ENCODE measurements at places on chromosomes 7 and 10.

DNA sequence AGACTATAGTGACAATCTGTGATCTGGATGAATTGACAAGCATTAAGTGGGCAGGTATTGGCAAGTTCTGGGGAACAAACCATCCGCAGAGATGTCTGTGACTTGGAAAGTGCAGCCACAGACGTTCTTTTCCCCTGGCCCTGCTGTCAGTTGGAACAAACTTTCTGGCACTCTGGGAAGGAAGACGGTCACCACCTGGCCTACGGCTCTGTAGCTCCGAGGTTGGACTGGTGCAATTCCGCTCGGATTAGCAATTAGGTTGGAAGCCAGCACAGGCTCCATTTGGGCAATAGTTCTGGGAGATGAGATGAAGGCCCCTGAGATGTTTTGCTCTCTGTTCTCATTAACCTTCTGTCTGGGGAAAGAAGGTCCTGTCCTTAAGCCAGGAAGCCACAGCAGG is 437.5 kb downstream of the CALN1 start:
- DNase-seq: no peak

DNA sequence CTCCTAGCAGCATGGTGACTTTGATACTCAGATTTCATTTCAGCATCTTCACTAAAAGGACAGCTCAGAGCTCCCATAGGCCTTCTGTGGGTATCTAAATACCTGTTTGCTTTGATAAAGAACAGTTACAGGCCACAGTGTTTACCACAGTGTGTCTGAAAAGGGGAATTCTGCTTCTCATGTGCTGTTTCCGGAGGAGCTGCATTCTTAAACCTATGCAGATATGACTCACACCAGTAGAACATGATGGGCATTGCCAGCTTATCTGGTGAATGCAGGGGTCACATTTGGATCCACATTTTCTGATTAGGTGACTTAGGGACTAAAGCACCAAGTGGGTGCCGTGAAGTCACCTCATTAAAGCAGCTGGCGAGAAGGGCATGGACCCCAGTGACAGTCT is 52.6 kb downstream of the TRRAP start:
- DNase-seq: no peak

- no peak for DNase-seq
Measured at GRCh38 chr7:135942614-135943013, 34.5 kb downstream of the MTPN start.

DNA sequence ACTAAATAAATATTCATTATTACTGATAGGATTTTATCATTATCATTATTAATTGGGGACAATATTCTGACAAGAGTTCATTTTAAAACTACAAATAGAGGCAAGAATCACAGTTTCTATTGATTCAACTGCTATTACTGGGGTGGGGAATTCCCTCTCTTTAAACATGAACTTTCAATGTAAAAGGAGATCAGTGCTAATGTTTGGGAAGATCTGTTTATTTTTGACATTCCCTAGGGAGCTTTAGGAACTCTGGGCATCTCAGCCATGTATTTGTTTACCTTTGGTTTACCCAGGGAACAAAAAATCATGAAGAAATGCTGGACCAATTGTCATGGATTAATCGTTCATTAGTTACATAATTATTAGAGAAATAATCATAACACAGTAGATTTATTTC is 443.2 kb upstream of the AKR1E2 start:
- no peak for DNase-seq

DNA sequence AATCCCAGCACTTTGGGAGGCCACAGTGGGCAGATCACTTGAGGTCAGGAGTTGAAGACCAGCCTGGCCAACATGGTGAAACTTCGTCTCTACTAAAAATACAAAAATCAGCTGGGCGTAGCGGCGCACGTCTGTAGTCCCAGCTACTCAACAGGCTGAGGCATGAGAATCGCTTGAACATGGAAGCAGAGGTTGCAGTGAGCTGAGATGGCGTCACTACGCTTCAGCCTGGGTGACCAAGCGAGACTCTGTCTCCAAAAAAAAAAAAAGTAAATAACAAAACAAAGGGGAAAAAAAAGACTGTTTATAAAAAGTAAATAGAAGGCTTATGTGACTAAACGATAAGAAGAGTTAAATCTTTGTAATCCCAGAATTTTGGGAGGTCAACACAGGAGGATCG is 15.0 kb upstream of the DNMBP start:
- DNase-seq: no peak

DNA sequence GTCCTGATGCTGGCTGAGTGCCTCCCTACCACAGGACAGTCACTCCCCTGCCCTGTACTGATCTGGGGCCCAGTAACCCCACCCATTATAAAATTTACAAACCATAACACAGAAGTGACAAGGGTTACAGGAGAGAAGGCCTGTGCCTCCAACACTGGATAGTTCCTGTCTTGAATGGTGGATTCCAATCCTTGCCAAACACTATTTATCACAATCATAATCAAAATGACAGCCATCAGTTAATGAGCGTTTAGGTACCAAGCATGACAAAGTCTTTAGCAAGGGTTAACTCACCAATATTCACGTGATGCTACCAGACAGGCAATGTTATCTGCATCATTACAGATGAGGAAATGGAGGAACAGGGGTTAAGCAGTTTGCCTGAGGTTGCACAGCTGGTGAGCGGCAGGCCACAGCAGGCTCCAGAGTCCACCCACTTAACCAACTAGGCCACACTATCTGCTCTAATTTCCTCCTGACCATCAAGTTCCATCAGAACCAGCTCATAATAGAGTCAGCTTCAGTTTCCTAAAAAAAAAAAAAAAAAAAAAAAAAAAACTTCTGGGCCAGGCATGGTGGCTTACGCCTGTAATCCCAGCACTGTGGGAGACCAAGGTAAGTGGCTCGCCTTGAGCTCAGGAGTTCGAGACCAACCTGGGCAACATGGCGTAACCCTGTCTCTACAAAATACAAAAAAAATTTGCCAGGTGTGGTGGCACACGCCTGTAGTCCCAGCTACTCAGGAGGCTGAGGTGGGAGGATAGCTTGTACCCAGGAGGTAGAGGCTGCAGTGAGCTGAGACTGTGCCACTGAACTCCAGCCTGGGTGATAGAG is 14.2 kb downstream of the PDLIM1 start:
- no peak for DNase-seq

DNA sequence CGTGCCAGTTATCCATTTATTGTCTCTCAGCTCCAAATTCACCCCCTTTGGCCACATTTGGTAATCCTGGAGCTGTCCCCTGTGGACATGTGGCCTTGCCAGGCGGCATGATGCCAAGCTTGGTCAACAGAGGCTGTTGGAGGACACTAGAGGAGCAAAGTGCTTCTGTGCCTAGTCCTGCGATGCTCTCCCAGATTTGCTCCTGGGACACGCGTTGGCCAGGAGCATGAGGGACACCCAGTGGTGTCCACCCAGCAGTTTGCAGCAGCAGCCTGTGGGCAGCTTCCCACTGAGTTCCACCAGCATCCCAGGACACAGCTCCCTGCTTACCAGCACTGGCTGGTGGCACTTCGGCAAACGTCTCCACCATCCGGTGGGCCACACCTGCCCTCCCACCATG is 55.5 kb upstream of the STEAP1B start:
- DNase-seq: no peak

DNA sequence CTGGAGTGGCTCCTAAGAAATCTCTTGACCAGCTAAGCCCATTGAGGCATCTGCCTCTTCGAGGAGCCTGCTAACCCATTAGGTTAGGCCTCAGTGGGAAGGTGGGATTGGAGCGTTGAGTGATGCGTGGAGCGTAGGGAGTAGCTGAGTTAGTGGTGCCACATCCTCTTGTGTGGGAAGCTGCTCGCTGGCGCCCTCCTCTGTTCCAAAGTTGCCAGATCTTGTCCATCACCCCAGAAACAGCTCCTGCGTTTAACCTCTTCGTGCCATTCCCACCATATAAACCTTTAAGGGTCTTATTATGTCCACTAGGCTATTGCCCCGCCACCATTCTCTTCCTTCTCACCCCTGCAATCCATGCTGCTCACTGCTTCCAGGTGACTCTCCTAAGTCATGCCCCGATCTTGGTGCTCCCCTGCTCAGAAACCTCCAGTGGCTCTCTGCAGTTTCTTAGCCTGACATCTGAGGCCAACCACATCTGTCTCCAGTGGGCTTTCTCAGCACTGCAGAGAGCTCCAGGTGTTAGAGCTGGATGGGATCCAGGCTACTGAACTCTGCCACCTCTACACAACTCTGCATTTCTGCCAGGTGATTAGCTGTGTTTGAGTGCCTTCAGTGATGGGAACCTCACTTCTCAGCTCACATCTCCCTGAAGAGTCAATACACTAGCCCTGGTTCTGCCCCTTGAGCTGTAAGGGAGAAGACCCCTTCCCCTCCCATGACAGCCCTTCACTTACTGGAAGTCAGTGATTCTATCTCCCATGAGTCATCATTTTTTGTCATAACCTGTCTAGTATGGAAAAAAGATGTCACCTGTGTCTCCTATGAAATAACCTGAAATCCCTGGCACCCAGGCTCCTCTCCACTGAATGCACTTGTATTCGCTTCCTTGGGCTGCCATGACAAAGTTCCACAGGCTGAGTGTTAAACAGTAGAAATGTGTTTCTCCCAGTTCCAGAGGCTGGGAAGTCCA is 65.0 kb upstream of the FGFR2 start:
- no peak for DNase-seq

- no peak for DNase-seq
Measured at GRCh38 chr10:7520507-7521485, 110.0 kb upstream of the SFMBT2 start.

DNA sequence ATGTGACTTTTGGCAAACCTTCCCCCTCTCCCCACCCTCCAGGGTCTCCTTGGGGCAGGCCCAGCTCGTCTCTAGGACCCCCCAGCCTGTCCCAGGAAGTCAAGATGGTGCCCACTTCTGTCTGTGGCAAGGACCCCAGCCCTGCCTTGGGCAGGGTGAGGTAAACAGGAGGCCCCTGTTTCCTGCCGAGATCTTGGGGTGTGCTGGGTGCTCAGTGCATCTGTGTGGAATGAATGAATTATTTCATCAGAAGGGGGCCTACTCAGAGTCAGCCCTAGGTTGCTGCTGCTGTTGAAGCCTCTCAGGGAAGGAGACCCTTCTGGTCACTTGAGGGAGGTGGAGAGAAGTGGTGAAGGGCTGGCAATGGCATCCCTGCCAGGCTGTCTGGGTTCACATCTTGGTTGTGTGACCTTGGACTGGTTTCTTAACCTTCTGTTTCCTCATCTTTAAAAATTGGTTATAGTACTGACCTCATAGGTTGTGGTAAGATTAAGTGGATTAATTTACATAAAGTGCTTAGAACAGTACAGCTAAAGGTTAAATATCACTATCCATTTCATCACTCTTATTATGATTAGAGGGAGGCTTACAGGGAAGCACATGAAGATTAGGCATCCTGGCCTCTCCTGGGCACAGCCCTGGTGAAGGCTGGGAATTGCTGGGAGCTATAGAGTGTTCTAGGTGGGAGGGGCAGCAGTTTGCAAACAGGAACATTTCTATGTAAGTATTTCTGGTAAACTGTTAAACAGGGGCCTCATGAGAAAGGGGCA is 67.7 kb downstream of the ZMIZ1 start:
- no peak for DNase-seq

DNA sequence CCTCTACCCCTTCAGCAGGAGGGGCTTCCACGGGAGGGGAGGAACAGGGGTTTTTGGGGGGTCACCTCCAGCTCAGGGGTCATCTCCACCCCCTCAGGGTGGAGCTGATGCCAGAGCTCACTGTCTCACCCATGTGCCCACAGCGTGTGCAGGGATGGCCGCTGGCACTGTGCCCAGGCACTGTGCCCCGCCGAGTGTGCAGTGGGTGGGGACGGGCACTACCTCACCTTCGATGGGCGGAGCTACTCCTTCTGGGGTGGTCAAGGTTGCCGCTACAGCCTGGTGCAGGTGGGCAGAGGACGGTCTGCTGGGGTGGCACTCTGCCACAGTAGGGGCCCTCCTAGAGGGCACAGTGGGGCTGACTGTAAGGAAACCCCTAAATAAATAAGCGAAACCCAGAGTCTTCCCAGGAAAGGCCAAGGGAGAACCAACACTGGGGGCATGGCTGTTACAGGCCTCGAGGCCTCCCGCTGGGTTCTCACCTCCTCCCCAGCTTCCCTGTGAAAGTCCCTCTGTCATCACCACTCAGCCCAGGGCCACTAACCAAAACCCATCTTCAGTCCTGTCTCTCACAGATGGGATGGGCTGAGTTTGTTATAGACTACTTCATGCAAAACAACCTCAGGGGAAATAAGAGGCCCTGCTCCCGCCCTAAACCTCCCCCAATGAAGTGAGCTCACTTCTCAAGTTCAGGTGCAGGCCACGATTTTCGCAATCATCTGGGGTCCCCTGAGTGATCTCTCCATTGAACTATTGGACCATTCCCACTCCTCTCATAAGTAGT is 7.4 kb upstream of the ZNF467 start:
- no peak for DNase-seq

DNA sequence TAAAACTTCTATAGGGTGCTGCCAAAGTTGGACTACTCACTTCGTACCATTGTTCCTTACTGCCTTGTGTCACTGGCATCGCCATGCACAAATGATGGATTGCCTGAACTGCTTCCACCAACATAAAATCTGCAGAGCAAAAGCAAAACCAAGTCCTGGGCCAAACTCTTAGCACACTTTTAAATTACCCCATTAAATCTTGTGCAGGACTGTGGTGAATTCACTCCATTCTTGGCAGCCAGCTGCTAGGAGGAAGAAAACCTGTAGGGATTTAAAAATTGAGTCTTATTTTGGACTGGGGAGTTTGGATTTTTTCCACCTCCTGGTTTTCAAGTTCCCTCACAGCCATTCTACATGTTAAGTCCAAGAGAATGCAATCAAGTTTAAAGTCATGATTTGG is 646.9 kb downstream of the SORCS3 start:
- DNase-seq: no peak

GRCh38 chr10:73263693-73264347 is 11.4 kb upstream of the MRPS16 start:
- no peak for DNase-seq

Measured in NCI-H1048 (cell line).